A549 treated with Hydrocortisone at 1 μM for 4 hours (cell line): ENCODE measurements at places on chromosomes 2 and 18. TPM values are rescaled to one million over a fixed set of nuclear protein-coding genes. Genes with fewer than 3 reads are reported as not detected.

The LINC00305 gene
- total RNA-seq: not detected in 5 replicates

The PRKAG3 gene
- not detected in 5 replicates for total RNA-seq

The KCNG2 gene
- 0.07 TPM in 1 of 5 replicates, not detected in the others for total RNA-seq

The CRYBA2 gene
- not detected in 5 replicates for total RNA-seq

The UGT1A8 gene
- total RNA-seq: 0.05 to 0.06 TPM in 2 of 5 replicates, not detected in the others

The VWC2L gene
- not detected in 5 replicates for total RNA-seq

The SLC5A7 gene
- total RNA-seq: not detected in 5 replicates

The CFAP53 gene
- 0.10 to 0.38 TPM (median 0.30 TPM) in 5 replicates for total RNA-seq

The C2orf66 gene
- 0.06 to 0.07 TPM in 2 of 5 replicates, not detected in the others for total RNA-seq

The ADRA2B gene
- total RNA-seq: 0.06 to 0.17 TPM (median 0.09 TPM) in 5 replicates

The CENPA gene
- total RNA-seq: 40.8 to 52.2 TPM (median 51.5 TPM) in 5 replicates

The SERPINB3 gene
- 0.10 to 0.16 TPM (median 0.13 TPM) in 3 of 5 replicates, not detected in the others for total RNA-seq

The LCT gene
- total RNA-seq: 0.02 to 0.05 TPM (median 0.05 TPM) in 5 replicates

The ASB1 gene
- 41.6 to 57.9 TPM (median 54.6 TPM) in 5 replicates for total RNA-seq

The SCN9A gene
- total RNA-seq: 1.9 to 4.9 TPM (median 4.1 TPM) in 5 replicates

The SCYGR4 gene
- not detected in 5 replicates for total RNA-seq

The ZSWIM2 gene
- not detected in 5 replicates for total RNA-seq

The DOCK10 gene
- 21.5 to 37.1 TPM (median 22.0 TPM) in 5 replicates for total RNA-seq

The CREB1 gene
- 18.2 to 27.3 TPM (median 20.6 TPM) in 5 replicates for total RNA-seq

The MC2R gene
- total RNA-seq: not detected in 5 replicates

The MDH1B gene
- total RNA-seq: 1.1 to 2.1 TPM (median 1.6 TPM) in 5 replicates

The NCOA1 gene
- total RNA-seq: 7.9 to 12.7 TPM (median 9.6 TPM) in 5 replicates

The DCC gene
- total RNA-seq: not detected in 5 replicates

The TMEM214 gene
- 59.1 to 67.4 TPM (median 64.7 TPM) in 5 replicates for total RNA-seq

The DYNAP gene
- not detected in 5 replicates for total RNA-seq

The INHA gene
- 0.35 to 0.58 TPM (median 0.47 TPM) in 5 replicates for total RNA-seq

The FBXO41 gene
- 3.9 to 5.5 TPM (median 5.3 TPM) in 5 replicates for total RNA-seq

The POTEI gene
- total RNA-seq: 0.01 TPM in 1 of 5 replicates, not detected in the others

The NYAP2 gene
- total RNA-seq: 0.02 TPM in 1 of 5 replicates, not detected in the others

The FKBP1B gene
- total RNA-seq: 10.6 to 13.7 TPM (median 13.1 TPM) in 5 replicates

The REG3G gene
- not detected in 5 replicates for total RNA-seq

The FAM117B gene
- 1.3 to 2.5 TPM (median 1.7 TPM) in 5 replicates for total RNA-seq

The IL1RN gene
- 0.23 to 0.51 TPM (median 0.39 TPM) in 5 replicates for total RNA-seq

The CAPN10 gene
- 17.2 to 25.4 TPM (median 23.0 TPM) in 5 replicates for total RNA-seq

The CCDC195 gene
- not detected in 5 replicates for total RNA-seq

The IRS1 gene
- 13.3 to 16.0 TPM (median 13.6 TPM) in 5 replicates for total RNA-seq

The COLEC11 gene
- 0.48 to 0.69 TPM (median 0.50 TPM) in 5 replicates for total RNA-seq

The TNFAIP6 gene
- total RNA-seq: 0.77 to 1.3 TPM (median 1.0 TPM) in 5 replicates

The GPAT2 gene
- total RNA-seq: 0.15 TPM in 1 of 5 replicates, not detected in the others

The COL5A2 gene
- 42.0 to 88.9 TPM (median 68.8 TPM) in 5 replicates for total RNA-seq

The ARL6IP6 gene
- total RNA-seq: 19.3 to 24.6 TPM (median 22.6 TPM) in 5 replicates

The FSHR gene
- total RNA-seq: not detected in 5 replicates

The DES gene
- 0.23 to 0.93 TPM (median 0.51 TPM) in 5 replicates for total RNA-seq

The ANO7 gene
- 1.7 to 2.3 TPM (median 2.1 TPM) in 5 replicates for total RNA-seq

The BIN1 gene
- total RNA-seq: 29.2 to 31.7 TPM (median 30.7 TPM) in 5 replicates

The AMER3 gene
- total RNA-seq: not detected in 5 replicates

The CCDC141 gene
- 0.01 TPM in 1 of 5 replicates, not detected in the others for total RNA-seq

The GULP1 gene
- total RNA-seq: 25.9 to 43.4 TPM (median 28.6 TPM) in 5 replicates

The GPBAR1 gene
- total RNA-seq: 0.14 to 0.29 TPM (median 0.18 TPM) in 5 replicates

The COQ10B gene
- 15.9 to 22.1 TPM (median 17.7 TPM) in 5 replicates for total RNA-seq

The LRP1B gene
- total RNA-seq: under 0.01 TPM in 1 of 5 replicates, not detected in the others

The INPP5D gene
- total RNA-seq: 0.43 to 0.69 TPM (median 0.54 TPM) in 5 replicates

The GPR39 gene
- total RNA-seq: 6.8 to 7.6 TPM (median 7.0 TPM) in 5 replicates

The LYG1 gene
- total RNA-seq: 0.86 to 2.0 TPM (median 1.5 TPM) in 5 replicates

The GAREM2 gene
- 5.8 to 8.5 TPM (median 7.0 TPM) in 5 replicates for total RNA-seq

The GAD1 gene
- 0.36 to 0.63 TPM (median 0.54 TPM) in 5 replicates for total RNA-seq

The GTF2A1L gene
- total RNA-seq: not detected in 5 replicates

The REEP1 gene
- 0.88 to 1.2 TPM (median 1.1 TPM) in 5 replicates for total RNA-seq

The CD207 gene
- not detected in 5 replicates for total RNA-seq
